ENCODE measurements at places on chromosomes 1 and 21. TPM values are rescaled to one million over a fixed set of nuclear protein-coding genes. Genes with fewer than 3 reads are reported as not detected.

Gene CNIH3
- total RNA-seq, result 2.0 TPM

Gene CFAP410
- total RNA-seq, result 28.4 TPM

Gene INTS3
- total RNA-seq, result 39.1 TPM

Gene PPFIA4
- total RNA-seq, result 0.17 TPM

Gene UBE2U
- not detected for total RNA-seq

Gene UBAP2L
- total RNA-seq, result 63.1 TPM

Gene PPM1J
- not detected for total RNA-seq

Gene ERICH3
- total RNA-seq, result not detected

Gene SLC35F3
- not detected for total RNA-seq

Gene DPT
- total RNA-seq, result 131 TPM

Gene CCDC24
- 1.5 TPM for total RNA-seq
